ENCODE measurements at places on chromosomes 3 and 15.

- DNase-seq = no peak
These were observed 29.5 kb upstream of the LSAMP start for GRCh38 chr3:116474801-116475200.

DNA sequence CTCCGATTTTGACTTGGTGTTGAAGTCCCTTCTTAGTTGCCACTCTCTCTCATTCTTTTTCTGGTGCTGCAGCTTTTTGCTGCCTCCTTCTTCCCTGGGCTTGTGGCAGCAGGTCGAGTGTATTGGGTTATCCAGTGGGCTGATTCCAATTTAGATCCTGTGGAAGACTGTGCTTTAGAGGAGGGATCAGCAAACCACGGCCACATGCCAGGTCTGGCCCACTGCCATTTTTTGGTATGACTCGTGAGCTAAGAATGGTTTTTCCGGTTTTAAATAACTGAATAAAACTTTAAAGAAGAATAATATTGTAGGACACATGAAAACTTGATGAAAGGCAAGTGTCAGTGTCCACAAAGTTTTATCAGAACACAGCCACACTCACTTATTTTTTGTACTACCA lies 330.5 kb downstream of the ROBO2 start:
- no peak for DNase-seq

- DNase-seq = no peak
These were observed 57.8 kb upstream of the CPOX start for GRCh38 chr3:98650971-98651779.

GRCh38 chr3:78888635-78889034 lies 879.2 kb downstream of the ROBO1 start:
- no peak for DNase-seq

DNA sequence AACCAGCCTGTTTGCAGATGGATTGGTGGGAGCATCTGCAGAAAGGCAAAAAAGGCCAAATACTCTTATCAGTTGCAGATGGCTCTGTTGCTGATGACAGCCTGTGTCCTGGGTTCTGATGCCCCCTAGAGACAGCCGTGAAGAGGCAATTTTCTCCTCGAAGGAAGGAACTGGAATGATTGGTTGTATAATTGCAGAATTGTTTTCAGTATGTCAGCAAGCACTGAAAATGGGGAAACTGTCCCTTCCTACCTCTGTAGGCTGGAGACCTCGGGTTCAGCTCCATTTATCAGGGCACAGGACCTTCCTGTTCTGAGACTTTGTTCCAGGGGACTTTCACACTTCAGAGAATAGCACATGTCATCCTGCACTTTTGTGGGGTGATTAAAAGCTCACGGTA lies 103.0 kb downstream of the PGPEP1L start:
- no peak for DNase-seq

DNA sequence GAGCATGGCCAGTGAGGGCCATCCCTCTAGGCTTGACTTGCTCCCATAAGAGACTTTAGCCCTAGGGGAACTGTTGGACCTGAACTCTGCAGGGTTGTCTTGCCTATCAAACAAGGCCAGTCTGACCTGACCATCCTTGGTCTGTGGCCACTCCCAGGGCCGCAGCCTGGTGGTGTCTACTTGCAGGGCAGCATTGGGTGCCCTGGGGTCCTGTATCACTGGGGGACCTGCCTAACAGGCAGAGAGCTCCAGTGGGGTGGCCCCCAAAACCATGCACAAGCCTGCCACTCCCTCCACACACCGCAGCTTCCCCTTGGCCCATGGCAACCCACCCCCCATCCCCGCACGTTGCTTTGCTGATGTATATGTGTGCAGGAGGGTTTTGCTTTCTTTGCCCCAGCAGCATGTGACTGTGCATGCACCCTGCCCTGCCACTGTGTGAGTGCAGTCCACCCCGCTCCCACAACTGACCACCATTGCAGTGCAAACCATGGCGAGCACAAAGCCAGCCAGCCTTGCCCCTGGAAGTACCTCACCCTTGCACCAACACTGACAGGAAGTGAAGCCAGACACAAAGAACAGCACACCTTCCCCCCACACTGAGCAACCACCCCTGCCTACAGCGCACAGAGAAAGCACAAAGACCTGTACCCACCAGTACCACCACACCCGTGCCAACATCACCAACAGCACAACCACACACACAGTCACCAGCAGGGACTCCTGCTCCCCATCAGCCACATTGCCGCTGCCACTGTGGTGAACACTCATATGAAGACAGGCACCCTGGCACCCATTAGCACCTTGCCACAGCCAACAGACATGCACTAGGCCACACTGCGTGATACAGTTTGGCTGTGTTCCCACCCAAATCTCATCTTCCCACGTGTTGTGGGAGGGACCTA lies 88.8 kb downstream of the SENP7 start:
- no peak for DNase-seq

All from activated T-cell treated with anti-CD3 and anti-CD28 coated beads for 1 hour (primary cell).